Activated CD4-positive, CD25-positive, alpha-beta regulatory T cell (primary cell): ENCODE measurements at places on chromosomes 1 and 21.

- peak; percentile 70 for DNase-seq
Measured at GRCh38 chr1:41003640-41004220, 17.8 kb downstream of the SLFNL1 start.

- DNase-seq: no peak
Measured at GRCh38 chr1:225607355-225607754, 45.6 kb downstream of the ENAH start.

- no peak for DNase-seq
Measured at GRCh38 chr1:114352797-114353196, 158.2 kb downstream of the TRIM33 start.

DNA sequence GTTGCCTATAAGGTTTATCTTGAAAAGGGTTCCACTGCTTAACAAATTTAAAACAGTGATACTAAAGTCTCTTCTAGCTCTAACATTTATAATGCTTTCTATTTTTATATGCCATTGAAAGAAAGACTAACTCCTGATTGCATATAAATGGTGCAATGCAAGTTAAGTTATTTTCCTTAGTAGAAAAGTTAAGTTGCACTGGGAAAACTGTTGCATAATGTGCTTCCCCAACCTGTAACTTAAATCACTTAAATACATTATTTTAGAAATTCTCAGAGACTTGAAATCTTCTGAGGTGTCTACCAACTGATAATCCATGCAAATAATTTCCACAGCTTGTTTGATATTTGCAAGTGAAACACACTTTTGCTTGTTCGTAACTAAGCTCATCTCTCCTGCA lies 175.0 kb upstream of the HMCN1 start:
- DNase-seq: no peak

DNA sequence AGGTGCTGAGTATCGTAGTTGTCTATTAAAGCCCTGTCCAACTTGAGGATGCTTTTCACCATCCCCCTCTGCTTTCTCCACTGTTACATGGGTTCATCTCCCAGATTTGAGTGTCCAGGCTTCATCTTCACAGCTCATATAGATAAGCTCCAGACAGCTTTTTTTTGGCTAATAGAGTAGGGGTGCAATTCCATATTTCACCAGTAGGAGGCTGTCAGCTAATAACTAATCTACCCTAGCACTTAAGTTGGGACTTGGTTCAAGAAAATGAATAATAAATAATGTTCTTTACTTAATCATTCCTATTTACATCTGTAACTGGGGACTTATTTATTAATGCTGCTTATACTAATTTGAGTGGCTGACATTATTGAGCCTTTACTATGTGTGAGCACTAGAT lies 124.5 kb downstream of the IGSF21 start:
- DNase-seq: no peak

GRCh38 chr21:33668180-33668579 lies 25.9 kb downstream of the ITSN1 start:
- no peak for DNase-seq

- DNase-seq: peak; percentile 74
Measured at GRCh38 chr1:12173631-12174121, 6.9 kb downstream of the TNFRSF1B start.

- DNase-seq: no peak
Measured at GRCh38 chr1:108845446-108845845, 11.4 kb downstream of the AKNAD1 start.

GRCh38 chr1:244137276-244137675 lies 86.2 kb downstream of the ZBTB18 start:
- no peak for DNase-seq

DNA sequence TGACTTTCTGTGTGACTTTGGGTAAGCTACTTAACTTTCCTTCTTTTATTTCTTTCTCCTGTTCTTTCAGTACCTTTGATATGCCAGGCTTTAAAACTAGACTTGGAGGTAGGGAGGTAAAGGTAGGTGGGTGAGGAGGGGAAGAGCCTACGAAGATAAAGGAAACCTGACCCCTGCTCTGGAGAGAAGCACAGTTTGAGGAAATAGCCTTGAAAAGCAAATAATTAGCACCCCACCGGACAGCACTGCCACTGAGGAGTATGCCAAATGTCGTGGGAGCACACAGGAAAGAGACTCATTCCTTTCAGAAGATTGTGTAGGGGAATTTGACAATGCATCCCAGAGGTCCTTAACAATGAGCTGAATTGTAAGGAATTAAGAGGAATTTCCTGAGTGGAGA lies 65.2 kb upstream of the SPAG17 start:
- no peak for DNase-seq

GRCh38 chr21:34612557-34612956 lies 2.4 kb downstream of the RCAN1 start:
- DNase-seq: no peak

GRCh38 chr1:161139766-161140165 lies 7.3 kb upstream of the DEDD start:
- peak; percentile 13 for DNase-seq

GRCh38 chr1:93414749-93415148 lies 33.2 kb upstream of the FNBP1L start:
- DNase-seq: no peak

- no peak for DNase-seq
Measured at GRCh38 chr1:3324704-3325535, 129.5 kb upstream of the ARHGEF16 start.

GRCh38 chr1:222168621-222169020 lies 379.3 kb downstream of the HHIPL2 start:
- DNase-seq: no peak

GRCh38 chr1:15323351-15323988 lies 76.4 kb downstream of the FHAD1 start:
- peak; percentile 33 for DNase-seq

DNA sequence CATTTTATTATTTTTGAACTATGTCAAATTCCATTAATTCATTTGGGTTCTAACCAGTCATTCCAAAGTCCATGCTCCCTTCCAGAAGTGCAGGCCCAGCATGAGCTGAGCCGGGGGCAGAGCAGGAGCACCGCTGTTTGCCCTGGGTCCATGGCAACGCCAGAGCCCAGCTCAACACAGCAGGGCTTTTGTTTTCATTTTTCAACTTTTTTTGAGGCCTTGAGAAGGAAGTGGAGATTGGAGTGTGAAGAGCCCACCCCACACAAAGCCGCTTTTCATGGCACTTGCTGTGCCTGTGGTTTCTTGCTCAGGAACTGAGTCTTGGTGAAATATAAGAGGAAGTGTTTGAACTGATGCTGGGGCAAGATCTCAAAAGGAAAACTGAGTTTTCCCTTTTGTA lies 13.2 kb upstream of the PRMT2 start:
- no peak for DNase-seq

DNA sequence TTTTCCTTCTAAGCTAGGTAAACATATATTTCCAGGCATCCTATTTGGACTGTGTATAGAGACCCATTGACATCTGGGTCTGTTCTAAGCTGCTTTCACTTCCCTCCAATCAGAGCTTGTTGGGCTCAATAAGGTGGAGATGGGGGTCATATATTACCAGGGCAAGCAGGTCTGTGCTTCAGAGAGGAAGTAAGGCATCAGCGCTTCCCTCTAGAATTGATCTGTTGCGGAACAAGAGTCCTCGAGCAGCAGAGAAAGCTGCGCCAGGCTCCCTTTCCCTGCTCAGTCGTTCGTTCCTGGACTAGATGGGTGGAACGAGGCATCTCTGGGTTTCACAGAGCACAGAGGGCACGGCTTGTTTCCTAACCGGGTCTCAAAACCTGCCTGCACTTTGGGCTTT lies 63.5 kb downstream of the DISC1 start:
- no peak for DNase-seq

DNA sequence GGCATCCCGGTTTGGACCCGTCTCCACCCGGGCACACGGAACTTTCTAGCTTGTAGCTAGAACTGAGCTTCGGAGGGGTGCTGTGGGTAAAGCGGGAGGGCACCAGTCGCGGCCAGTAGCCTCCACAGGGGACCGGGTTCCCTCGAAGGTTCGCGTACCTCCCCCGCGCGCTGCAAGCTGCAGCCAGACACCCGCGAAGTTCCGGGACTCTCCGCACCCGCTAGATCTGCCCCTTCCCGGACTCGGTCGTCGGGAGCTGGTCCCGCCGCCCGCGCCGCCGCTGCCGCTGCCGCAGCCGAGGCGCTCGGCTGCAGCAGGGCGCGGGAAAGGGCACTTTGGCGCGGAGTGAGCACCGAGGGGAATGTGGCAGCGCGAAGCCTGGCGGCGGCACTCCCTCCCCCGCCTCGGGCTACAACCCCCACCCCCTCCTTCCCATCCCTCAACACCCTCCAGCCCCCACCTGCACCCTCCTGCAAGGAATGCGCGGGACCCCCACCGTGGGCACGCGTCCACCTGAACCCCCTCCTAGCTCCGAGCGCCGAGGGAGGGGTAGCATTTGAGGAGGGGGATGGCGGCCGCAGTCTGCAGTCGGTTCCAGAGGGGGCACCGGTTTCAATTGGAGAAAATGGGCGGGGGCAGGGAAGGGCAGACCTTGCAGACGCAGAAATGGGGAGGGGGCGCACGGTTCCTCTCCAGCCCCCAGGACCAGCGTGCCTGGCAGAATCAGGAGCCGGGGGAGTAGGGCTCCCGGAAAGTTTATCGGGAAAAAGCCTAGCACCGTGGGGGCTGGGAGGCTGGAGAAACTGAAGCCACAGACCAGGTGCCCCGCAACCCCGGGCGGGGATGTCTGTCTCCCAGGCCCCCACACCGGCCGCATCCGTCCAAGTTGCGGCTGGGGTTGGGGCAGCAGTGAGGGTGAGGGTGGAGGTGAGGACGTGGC lies 968 bp downstream of the CSMD2 start:
- DNase-seq: no peak

DNA sequence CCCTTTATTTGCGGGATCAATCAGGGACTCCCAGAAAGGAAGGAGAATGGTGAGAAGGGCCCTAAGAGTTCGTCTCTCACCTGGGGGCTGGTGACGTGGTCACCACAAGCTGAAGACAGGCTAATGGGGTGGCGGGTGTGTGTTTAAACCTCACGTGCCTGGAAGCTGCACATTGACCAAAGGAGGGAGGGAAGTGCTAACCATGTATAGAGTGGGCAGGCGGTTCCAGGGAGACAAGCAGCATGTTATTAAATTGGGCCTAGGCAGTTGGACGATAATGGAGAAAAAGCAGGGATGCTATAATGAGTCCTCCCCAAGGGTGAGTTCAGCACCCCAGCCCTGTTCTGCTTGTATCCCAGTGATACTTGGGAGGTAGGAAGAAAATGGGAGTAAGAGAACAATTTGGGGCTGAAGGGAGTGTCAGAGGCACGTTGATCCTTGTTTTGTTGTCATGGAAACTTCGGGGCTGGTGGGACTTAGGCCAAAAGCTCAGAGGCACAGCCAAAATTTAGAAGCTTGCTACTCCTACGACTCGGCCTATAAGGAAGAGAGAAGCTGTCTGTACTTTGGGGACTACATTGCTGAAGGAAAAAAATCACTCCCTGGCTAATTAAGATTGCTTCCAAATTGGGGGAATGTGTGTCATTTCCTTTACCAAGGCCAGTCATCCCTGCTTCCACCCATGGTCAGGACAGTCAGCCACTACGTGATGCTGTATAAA lies 33.2 kb upstream of the EPHA8 start:
- DNase-seq: no peak

DNA sequence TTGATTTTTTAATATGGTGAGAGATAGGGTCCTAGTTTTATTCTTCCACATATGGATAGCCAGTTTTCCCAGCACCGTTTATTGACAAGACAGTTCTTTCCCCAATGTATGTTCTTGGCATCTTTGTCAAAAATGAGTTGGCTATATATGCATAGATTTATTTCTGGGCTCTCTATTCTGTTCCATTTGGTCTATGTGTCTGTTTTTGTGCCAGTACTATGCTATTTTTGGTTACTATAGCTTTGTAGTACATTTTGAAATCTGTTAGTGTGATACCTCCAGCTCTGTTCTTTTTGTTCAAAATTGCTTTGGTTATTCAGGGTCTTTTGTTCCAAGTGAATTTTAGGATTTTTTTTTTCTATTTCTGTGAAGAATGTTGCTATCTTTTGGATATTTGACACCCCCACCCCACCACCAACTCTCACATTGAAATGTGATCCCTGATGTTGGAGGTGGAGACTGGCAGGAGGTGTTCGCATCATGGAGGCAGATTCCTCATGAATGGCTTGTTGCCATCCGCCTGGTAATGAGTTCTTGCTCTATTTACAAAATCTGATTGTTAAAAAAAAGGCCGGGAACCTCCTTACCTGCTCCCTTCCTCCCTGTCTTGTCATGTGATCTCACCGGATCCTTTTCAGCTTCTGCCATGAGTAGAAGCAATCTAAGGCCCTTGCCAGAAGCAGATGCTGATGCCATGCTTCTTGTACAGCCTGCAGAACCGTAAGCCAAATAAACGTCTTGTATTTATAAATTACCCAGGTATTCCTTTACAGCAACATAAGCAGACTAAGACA lies 54.8 kb upstream of the KRTAP19-8 start:
- no peak for DNase-seq

GRCh38 chr1:205920159-205920558 lies 23.1 kb downstream of the SLC26A9 start:
- DNase-seq: no peak

DNA sequence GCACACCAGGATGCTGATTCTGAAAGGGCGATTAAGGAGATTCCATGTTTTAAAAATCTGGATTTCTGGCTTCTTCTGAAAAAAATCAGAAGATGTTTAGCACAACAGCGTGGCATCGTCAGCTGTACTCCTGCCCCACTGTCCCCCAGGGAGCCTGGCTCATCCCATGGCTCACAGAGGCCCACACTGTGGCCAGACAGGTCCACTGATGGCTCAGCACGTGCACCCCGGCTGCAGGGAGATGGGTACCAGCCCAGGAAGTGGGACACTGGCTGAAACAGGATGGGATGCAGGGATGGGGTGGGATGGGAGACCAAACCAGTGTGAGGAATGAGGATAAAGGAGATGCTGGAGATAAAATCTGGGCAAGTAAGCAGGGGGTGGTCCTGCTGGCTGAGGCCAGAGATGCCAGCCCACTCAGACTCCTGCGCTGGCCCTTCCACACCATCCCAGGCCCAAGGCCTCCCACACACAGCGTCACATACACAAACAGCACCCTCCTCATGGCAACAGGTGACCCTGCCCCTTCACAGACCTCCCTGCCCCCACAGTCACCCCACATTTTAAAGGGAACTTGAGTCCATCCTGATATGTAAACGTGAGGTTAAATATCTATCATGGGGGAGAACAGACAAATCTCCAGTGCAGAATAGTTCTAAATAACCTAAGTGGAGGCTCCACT lies 23.9 kb upstream of the SAMD11 start:
- no peak for DNase-seq

DNA sequence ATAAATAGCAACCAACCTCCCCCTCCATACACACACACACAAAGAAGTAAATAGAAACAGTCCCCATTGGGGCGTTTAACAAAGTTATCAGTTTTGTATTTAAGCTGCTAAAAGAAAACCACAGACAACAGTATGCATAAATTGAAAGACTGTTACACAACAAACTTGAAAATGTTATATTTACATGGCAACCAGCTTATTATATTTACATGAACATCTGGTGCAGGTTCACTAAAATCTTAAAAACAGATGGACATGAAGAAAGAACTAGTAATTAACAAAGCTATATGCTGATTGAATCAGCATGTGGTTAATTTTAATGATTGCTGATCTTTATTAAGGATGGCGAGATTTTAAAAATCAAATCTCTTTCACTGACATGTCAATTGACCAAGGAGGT lies 384.7 kb downstream of the LRRIQ3 start:
- DNase-seq: no peak

GRCh38 chr21:25314247-25314646 lies 293.0 kb downstream of the MRPL39 start:
- no peak for DNase-seq
